ENCODE measurements at places on chromosomes 1 and 21. TPM values are rescaled to one million over a fixed set of nuclear protein-coding genes. Genes with fewer than 3 reads are reported as not detected.
A peak's percentile ranks its signal among the peaks of the same experiment; 100 is the strongest.

HES4 gene
- total RNA-seq, result 0.50 TPM

SPRR2E gene
- not detected for total RNA-seq

PMF1 gene
- total RNA-seq, result 77.3 TPM

DNA sequence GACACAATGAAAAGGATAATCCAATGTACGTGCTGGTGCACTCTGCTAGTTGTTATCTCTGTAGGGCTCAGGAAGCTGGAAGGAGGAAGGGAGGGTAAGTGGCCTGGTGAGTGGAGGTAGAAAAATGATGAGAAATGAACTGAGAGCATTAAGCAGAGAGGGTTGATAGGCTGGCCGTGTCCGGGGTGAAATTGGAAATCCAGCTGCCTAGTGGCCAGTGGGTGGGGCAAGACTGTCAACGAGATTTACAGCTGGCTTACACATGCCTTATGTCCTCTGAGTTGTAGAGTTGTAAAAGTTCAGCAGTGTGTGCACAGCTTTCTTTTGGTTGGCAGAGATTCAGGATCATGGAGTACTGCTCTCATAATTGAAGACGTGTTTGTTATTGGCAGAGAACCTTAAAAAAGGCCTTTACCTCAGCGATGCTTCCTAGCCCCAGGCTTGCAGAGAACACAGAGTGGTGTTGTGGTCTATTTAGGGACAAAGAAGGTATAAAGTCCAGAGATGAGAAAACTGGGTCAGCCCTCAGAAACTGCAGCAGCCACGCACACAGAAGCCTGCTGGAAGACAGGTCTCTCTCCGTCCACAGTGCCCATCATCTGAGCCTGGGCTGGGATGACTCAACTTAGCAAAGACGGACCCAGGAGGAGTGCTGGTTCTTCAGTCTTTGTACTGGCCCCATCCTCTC lies 132.4 kb downstream of the EDEM3 start:
- no peak overlapping the region for H3K4me3 ChIP-seq
- H3K36me3 ChIP-seq, result no peaks in the 10 kb centered on the region

DNA sequence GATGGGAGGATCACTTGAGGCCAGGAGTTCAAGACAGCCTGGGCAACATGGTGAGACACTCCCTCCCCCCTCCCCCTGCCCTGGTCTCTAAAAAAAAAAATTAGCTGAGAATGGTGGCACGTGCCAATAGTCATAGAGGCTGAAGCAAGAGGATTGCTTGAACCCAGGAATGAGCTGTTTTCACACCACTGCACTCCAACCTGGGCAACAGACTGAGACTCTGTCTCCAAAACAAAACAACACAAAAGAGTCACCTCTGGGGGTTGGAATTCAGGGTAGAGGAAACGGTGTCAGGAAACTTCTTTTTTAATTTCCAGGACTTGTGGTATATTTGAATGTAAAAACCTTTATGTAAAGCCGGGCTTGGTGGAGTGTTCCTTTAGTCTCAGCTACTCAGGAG lies 43.2 kb downstream of the RHOU start:
- no peak for DNase-seq
- H3K4me3 ChIP-seq, result no peak overlapping the region
- H3K27ac ChIP-seq, result no peak overlapping the region
- H3K4me1 ChIP-seq, result peaks cover 11% of the 10 kb centered on the region

DNA sequence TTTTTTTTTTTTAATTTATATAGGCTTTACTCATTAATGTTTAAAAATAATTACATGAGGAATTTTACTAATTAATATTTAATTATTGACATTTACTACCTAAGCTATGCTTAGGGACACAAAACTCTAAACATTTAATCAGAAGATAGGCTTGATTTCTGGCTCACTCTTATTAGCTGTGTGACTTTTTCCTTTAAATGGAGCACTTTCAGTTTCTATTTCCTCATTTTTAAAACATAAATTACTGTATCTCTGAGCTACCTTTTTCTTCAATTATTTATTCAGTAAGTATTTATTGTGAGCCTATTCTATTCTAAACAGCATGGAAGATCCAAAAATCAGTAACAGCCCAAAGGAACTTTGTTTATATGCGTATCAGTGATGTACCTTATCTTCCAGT lies 40.5 kb downstream of the MAP3K7CL start:
- H3K36me3 ChIP-seq, result peaks cover 14% of the 10 kb centered on the region
- H3K4me1 ChIP-seq, result peaks cover 18% of the 10 kb centered on the region
- H3K27me3 ChIP-seq, result peaks cover 2% of the 10 kb centered on the region
- H3K4me3 ChIP-seq, result peak overlapping the region; percentile 59

- H3K27me3 ChIP-seq, result no peaks in the 10 kb centered on the region
- no peaks in the 10 kb centered on the region for H3K36me3 ChIP-seq
- no peak overlapping the region for H3K4me3 ChIP-seq
- H3K27ac ChIP-seq, result no peak overlapping the region
- H3K4me1 ChIP-seq, result no peaks in the 10 kb centered on the region
- no peak for DNase-seq
Observed at GRCh38 chr1:177021687-177022086, 142.8 kb downstream of the ASTN1 start.

GRCh38 chr1:167061073-167061464 lies 29.1 kb downstream of the GPA33 start:
- peaks cover 12% of the 10 kb centered on the region for H3K4me1 ChIP-seq
- DNase-seq, result no peak
- no peak overlapping the region for H3K27ac ChIP-seq
- H3K27me3 ChIP-seq, result peaks cover 6% of the 10 kb centered on the region

GRCh38 chr1:147641695-147642592 lies 28.4 kb downstream of the ACP6 start:
- H3K4me3 ChIP-seq, result no peak overlapping the region
- H3K27me3 ChIP-seq, result no peaks in the 10 kb centered on the region
- no peak overlapping the region for H3K27ac ChIP-seq
- peaks cover 55% of the 10 kb centered on the region for H3K4me1 ChIP-seq

DNA sequence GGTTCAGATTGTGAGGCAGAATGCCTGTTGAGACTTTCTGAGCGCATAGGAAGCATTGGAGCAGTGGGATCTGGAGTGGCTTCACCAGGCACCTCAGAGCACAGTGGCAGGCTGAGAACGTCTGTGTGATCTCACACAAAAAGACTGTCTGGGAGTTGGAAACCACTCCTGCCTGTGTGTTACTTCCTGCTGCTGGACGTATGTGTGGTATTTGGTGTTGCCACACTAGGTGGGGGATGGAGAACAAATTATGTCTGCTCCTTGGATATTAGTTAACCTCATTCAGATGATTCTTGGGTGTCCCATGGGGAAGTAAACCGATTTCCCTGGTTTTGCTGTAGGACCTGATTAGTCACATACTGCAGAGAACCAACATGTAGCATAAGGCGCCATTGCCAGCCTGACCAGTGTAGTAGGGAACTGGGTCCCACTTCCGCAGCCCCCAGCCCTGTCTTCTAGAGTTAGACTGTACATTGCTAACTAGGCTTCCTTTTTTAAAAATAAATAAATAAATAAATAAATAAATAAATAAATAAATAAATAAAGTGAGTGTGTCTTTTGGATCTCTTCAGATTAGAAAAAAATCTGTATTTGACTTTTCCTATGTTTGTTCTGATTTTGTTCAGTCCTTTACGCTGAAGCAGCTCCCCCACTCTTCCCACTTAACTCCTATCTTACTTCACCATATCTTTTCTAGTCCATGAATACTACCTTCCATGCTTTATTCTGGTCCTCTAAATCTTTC lies 26.9 kb downstream of the UCK2 start:
- DNase-seq, result no peak
- no peak overlapping the region for H3K4me3 ChIP-seq
- H3K36me3 ChIP-seq, result peaks cover 8% of the 10 kb centered on the region
- H3K4me1 ChIP-seq, result peaks cover 69% of the 10 kb centered on the region

DNA sequence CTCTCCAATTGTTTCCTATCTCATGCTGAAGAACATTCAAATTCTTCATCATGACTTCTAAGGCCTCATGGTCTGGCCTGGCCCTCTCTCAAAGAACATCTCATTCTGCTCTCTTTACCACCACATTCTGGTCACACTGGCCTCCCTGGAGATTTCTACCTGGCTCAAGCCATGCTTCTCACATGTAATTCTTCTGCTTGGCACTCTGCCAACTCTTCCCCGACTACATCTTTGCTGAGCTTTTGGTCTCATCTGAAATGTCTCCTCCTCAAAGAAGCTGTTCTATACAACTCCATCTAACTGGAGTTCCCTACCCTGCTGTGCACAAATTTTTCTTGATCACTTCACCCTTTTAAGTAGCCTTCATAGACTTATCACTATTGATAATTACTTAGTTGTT lies 1.4 kb upstream of the TBX19 start:
- DNase-seq, result no peak
- H3K27ac ChIP-seq, result no peak overlapping the region
- no peak overlapping the region for H3K4me3 ChIP-seq

DNA sequence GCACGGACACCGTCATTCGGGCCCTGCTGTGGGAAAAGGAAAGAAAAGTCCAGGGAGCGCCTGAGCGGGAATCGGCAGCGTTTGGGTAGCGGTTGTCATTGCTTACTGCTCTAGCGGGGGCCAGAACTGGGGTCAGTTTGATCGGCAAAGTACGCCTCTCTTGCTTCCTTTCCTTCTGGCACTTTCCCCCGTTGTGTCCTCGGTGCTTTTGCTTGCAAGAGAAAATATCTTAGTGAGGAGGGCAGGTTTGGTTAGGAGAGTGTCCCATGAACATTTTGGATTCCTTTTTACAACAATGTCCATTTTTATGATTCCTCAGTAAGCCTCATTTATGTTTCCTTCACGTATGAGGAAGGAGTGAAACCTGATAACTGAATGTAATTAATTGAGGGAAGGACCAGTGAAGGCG lies 670 bp downstream of the ST3GAL3 start:
- peaks cover 38% of the 10 kb centered on the region for H3K36me3 ChIP-seq
- peak; percentile 43 for DNase-seq
- peaks cover 41% of the 10 kb centered on the region for H3K4me1 ChIP-seq
- H3K27ac ChIP-seq, result peak overlapping the region; percentile 90

DNA sequence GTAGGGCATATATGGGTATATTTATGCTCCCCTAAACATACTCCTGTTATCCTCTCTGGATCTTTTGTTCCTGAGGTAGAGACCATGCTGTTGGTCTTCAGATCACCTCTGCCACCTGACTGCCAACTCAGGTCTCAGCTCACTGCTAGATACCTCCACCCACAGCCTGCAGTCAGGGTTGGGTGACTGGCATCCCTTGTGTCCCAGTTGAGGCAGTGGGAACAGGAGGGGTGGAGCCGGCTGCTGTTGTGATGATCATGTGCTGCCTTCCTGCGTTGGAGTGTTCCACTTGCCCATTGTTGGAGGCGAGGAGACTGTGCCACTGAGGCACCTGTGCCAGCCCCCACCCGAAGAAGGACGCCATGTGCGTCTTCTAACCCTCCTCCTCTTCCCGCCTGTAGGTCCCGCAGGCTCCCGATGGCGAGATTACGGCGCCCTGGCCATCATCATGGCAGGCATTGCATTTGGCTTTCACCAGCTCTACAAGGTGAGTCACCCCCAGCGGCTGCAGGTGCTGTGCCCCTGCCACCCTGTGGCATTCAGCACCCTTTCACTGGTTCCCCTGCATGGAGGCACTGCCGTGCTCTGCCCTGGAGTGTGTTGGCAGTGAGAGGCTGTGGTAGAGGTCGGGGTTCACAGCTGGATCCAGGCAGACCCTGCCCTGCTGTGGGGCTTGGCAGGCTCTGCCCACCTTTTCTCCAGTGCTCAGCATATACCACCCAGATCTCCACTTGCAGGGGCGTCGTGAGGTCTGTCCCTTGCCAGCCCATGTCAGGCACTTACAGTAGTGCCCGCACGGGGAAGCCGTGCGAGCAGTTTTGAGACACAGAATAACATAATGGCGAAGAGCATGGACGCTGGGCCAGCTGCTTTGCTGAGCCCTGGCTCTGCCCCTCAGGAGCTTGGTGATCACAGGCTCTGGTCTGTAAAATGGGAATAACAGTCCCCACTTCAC lies 143.5 kb downstream of the PEX14 start:
- H3K36me3 ChIP-seq, result no peaks in the 10 kb centered on the region
- H3K27ac ChIP-seq, result no peak overlapping the region
- H3K27me3 ChIP-seq, result no peaks in the 10 kb centered on the region
- DNase-seq, result no peak

- H3K36me3 ChIP-seq, result no peaks in the 10 kb centered on the region
- peaks cover 23% of the 10 kb centered on the region for H3K27me3 ChIP-seq
- H3K4me1 ChIP-seq, result no peaks in the 10 kb centered on the region
- DNase-seq, result no peak
- no peak overlapping the region for H3K4me3 ChIP-seq
- H3K27ac ChIP-seq, result no peak overlapping the region
Observed at GRCh38 chr1:190475421-190476141, 2.1 kb downstream of the BRINP3 start.

- H3K4me1 ChIP-seq, result peaks cover 58% of the 10 kb centered on the region
- peaks cover 14% of the 10 kb centered on the region for H3K27me3 ChIP-seq
- no peak for DNase-seq
- H3K27ac ChIP-seq, result peak overlapping the region; percentile 46
- H3K36me3 ChIP-seq, result peaks cover 2% of the 10 kb centered on the region
Observed at GRCh38 chr1:200885623-200886402, 8.9 kb upstream of the INAVA start.

DNA sequence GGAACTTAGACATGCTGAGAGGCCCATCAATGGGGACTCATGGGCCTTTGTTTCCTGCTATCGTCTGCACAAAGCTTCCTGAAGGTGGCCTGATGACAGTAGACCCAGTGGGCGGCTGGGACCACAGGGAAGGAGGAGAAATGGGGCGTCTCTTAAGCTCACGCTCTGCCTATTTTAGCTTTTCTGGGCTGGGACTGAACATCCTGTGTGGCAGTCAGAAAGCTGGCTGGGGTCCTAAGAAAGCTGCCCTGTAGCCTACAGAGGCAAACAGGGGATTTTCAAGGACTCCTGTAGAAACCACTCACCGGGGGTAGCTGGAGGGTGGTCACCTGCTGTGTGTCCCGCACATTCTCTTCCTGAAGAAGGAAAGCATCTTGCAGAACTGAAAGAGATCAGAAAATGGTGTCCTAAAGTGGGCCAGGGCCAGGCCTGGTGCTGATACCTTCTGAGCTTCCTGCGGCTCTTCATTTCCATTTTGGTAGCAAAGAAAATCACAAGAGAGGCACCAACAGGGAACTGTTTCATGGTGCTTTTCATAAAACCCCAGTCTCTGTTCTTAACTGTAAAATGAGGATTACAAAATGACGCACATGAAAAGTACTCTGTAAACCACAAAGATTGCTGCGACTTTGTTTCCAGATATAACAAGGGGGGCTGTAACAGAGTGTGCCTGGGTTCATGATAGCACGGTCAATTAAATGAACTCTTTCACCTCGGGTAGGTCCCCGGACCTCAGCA lies 8.6 kb downstream of the ZNF496 start:
- peaks cover 62% of the 10 kb centered on the region for H3K36me3 ChIP-seq
- peaks cover 61% of the 10 kb centered on the region for H3K4me1 ChIP-seq
- H3K4me3 ChIP-seq, result peak overlapping the region; percentile 68
- DNase-seq, result peak; percentile 68
- H3K27ac ChIP-seq, result peak overlapping the region; percentile 94

GRCh38 chr1:41404308-41404761 lies 43.1 kb downstream of the FOXO6 start:
- DNase-seq, result peak; percentile 46
- no peaks in the 10 kb centered on the region for H3K4me1 ChIP-seq
- H3K4me3 ChIP-seq, result no peak overlapping the region
- peaks cover 15% of the 10 kb centered on the region for H3K27me3 ChIP-seq
